A172 (cell line): ENCODE measurements at places on chromosomes 1 and 21. TPM values are rescaled to one million over a fixed set of nuclear protein-coding genes. Genes with fewer than 3 reads are reported as not detected.

- no peak for DNase-seq
Observed at GRCh38 chr21:34154878-34155277, 81.5 kb downstream of the MRPS6 start.

DNA sequence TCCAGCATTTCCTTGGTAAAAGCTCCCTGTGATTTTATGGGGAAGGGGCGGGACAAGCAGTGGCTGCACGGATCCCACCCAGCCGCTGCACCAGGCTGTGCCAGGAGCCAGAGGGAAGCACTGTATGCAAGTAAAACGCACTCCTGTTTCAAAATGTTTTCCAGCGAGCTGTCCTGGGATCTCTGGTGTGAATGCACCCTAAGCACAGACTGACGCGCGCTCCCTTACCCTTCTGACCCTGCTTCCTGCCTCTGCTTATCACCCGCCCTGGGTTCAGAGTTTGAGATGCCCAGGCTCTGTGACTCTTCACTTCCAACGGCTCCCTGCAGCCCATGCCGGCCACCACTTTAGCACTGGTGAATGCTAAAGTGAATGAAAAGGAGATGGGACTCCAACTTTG is 131.2 kb downstream of the RHOU start:
- no peak for DNase-seq

DNA sequence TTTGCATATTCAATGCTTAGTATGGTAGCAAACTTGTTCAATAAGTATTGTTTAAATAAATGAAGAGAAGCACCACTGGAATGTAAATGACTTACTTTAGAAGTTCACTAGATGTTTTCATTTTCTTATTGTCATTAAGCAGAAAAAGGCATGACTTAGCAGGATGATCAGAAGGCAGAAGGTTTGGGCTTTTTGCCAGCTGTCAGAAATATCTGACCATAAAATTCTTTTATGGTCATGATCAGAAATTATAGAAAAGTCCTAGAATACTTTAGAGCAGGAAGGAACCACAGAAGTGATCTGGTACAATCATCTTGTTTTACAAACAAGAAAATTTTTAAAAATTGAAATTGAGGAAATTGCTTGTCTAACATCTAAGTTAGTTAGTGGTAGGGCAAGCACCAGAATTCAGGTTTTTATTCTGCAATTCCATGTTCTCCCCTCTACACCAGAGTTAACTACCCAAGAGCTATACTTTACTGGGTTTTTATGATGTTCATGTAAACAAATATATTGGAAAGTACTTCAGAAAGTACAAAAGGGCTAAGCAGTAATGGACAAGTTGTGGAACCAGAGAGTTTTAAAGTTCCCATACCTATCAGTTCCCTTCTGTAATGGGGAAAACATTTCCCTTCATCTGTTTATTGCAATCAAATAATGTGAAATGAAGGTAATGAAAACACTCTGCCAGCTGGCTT is 10.1 kb downstream of the FMO5 start:
- DNase-seq = no peak

DNA sequence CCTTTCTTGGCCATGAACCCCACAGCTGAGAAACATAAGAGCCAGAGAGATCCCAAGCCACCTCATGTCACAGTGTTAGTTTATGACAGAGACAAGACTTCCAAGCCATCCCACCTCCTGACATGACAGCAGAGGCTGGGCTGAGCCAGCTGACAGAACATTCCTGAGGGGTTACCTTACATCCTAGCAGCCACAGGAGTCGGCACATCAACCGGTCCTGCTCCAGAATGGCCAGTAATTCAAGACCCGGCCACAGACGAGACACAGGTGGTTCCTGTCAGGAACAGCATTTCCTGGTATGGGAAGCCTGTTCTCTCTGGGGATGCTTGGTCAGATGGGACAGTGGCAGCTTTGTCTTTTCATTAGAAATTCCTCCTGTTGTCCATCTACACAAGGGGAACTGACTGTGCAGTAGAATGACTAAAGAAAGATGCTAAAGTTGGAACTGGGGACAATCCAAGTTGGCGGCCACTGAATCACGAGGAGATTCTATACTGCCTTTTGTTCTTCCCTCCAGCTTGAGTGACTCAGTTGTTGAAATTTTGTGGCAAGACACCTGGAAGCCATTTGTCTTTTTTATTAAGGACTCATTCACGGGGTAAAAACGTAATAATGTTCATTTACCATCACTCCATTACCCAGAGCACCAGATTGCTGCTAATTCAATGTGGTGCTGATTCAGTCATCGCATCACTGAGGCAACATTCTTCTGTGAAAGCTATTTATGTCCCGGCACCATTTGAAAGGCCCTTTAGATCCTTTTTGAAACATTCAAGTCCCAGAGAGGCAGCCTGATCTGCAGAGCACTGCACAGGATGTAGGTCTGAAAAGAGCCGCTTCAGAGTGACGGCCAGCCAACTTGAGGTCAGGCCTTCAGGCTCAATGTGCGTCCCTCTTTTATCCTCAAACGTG is 37.2 kb upstream of the NPL start:
- peak; percentile 92 for DNase-seq

GRCh38 chr1:182054698-182055326 is 6.7 kb downstream of the ZNF648 start:
- DNase-seq = peak; percentile 22

DNA sequence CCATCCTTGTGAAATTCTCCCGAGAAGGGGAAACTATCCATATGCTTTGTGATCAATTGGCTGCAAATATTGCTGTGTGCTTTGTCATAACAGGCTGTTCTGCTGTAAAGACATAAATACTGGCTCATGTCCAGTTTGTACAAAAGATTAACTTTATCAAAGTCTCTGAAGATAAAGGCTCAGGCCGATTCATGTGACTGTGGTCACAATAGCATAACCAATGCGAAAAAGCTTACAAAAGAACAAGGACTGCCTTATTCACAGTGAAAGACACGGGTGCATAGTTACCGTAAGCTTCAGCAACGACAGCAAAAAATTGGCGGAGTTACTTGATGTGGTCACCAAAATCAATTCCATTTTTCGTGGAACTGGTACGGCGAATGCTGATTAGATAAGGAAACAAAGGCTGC is 173.6 kb upstream of the CHRM3 start:
- DNase-seq = no peak

DNA sequence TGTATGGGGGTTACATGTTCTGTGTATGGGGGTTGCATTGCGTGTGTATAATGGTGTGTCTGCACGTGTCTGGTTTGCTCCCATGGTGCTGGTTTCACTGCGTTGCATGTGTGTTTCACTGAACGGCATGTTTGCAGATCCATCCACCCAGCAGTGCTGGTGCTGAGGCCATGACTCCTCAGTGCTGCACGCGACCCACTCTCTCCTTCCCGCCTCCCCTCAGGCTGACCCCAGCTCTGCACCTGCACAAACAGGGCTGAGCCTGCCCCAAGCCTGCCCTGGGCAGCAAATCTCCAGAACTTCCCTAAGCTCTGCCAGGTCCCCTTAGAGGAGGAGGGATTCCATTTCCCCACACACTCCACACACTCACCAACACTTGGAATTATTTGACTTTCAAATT is 18.7 kb downstream of the ACTRT2 start:
- no peak for DNase-seq

- DNase-seq = no peak
Observed at GRCh38 chr21:45306453-45306831, 18.7 kb upstream of the POFUT2 start.

The TMEM54 gene
- 47.5 and 76.9 TPM in 2 replicates for total RNA-seq

The CFAP74 gene
- not detected in 2 replicates for total RNA-seq
